ENCODE measurements at places on chromosomes 7 and 10. TPM values are rescaled to one million over a fixed set of nuclear protein-coding genes. Genes with fewer than 3 reads are reported as not detected.

DNA sequence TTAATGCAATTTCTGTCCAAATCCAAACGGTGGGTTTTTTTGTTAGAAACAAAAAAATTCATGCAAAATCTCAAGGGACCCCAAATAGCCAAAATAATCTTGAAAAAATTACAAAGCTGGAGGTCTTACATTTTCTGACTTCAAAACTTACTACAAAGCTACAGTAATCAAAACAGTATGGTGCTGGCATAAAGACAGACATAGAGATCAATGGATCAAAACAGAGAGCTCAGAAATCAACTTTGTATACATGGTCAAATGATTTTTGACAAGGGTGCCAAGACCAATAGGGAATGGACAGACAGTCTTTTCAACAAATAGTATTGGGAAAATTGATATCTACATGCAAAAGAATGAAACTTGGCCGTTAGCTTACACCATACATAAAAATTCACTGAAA is 21.7 kb upstream of the CYP3A4 start:
- DNase-seq = no peak
- H3K4me3 ChIP-seq = no peak overlapping the region
- no peaks in the 10 kb centered on the region for H3K27me3 ChIP-seq

DNA sequence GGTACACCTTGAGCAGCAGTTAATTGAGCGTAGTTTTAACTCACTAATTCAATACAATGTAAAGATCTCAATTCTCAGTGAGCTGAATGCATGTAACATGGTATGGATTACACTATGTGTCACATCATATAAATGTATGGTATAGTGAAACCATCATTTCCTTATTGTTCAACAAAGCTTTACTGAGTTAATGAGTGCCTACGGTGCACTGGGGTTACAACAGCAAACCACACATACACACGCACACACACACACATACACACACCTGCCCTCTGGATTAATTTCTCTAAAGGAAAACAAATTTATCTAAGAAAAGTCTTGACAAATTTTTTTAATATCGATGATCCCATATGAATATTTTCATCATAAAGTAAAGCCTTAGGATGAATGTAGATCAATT is 369.1 kb downstream of the MALRD1 start:
- no peak overlapping the region for H3K4me3 ChIP-seq
- DNase-seq = no peak
- no peak overlapping the region for H3K27ac ChIP-seq
- no peaks in the 10 kb centered on the region for H3K36me3 ChIP-seq
- H3K4me1 ChIP-seq = no peaks in the 10 kb centered on the region
- H3K27me3 ChIP-seq = no peaks in the 10 kb centered on the region

- H3K36me3 ChIP-seq = peaks cover 10% of the 10 kb centered on the region
- no peak overlapping the region for H3K4me3 ChIP-seq
- DNase-seq = no peak
Measured at GRCh38 chr10:86518781-86519180, 2.8 kb downstream of the WAPL start.

- no peak overlapping the region for H3K4me3 ChIP-seq
- peaks cover 9% of the 10 kb centered on the region for H3K4me1 ChIP-seq
Measured at GRCh38 chr10:86900955-86901354, 56.5 kb downstream of the MMRN2 start.

DNA sequence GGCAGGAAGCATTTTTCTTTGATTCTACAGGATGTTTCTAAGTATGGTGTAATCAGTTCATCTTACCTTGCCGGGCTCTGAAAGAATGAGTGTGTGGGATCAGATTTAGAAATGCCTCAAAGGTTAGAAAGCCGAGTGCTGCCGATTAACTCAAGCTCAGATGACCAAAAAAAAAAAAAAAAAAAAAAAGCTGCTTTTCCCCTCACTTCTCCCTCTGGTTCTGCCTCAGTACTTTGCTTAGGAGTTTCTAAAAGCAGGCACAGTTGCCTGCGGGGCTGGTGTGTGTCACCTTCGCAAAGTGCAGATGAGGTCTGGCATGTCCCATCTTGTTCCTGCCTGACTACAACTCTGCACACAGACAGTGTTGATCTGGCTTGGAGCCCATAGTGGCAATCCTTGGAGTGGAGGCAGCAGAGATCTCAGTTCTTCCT is 47.0 kb downstream of the KIAA1217 start:
- H3K27ac ChIP-seq = no peak overlapping the region
- no peaks in the 10 kb centered on the region for H3K36me3 ChIP-seq
- H3K4me1 ChIP-seq = peaks cover 7% of the 10 kb centered on the region
- H3K27me3 ChIP-seq = no peaks in the 10 kb centered on the region
- peak; percentile 44 for DNase-seq
- no peak overlapping the region for H3K4me3 ChIP-seq

- no peak for DNase-seq
- peaks cover 24% of the 10 kb centered on the region for H3K36me3 ChIP-seq
- H3K4me1 ChIP-seq = peaks cover 14% of the 10 kb centered on the region
- no peak overlapping the region for H3K27ac ChIP-seq
Measured at GRCh38 chr10:131267814-131268095, 43.8 kb downstream of the TCERG1L start.

DNA sequence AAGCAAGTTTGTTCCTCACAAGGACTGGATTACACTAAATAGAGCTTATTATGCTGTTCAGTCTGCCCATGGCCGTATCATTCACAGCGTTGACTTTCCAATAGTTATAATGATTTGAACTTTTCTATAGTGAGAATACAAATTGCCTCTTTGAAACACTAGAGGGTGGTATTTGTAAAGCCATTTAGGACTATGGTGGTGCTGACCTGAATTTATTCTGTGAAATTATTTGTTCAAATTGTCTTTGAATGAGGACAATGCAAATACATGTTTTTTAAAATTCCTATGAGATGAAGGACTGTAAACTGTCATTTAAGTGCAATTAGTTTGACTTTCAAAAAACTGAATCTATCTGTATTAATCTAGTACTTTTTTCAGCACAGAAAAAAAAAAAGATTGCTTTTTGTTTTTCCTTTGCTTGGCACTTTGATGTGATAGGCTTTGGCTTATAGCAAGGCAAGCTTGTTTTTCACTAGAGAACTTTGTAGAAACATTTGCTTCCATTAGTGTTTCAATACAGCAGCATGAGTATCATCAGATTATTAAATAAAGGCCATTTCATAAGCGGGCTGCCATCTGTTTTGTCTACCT is 122.7 kb upstream of the TMEM229A start:
- H3K36me3 ChIP-seq = no peaks in the 10 kb centered on the region
- no peaks in the 10 kb centered on the region for H3K4me1 ChIP-seq

DNA sequence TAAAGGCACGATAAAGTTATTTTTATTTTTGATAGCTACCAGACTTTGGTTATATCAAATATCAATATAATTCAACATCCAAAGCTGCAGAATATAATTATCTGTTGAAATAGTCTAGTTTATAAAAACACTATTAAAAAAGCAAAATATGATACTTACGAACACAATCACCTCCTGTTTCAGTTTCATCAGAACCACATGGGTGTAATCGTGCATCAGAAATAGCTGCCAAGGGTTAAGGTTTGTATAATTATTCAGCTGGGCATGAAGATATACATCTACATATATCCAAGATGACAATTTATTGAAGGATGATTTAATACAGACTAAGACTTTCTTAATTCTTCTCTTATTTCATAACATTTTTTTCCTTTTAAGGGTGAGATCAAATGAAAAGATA is 20.3 kb downstream of the VWDE start:
- no peaks in the 10 kb centered on the region for H3K27me3 ChIP-seq
- no peaks in the 10 kb centered on the region for H3K36me3 ChIP-seq
- DNase-seq = no peak
- H3K27ac ChIP-seq = no peak overlapping the region
- H3K4me3 ChIP-seq = no peak overlapping the region
- H3K4me1 ChIP-seq = no peaks in the 10 kb centered on the region

DNA sequence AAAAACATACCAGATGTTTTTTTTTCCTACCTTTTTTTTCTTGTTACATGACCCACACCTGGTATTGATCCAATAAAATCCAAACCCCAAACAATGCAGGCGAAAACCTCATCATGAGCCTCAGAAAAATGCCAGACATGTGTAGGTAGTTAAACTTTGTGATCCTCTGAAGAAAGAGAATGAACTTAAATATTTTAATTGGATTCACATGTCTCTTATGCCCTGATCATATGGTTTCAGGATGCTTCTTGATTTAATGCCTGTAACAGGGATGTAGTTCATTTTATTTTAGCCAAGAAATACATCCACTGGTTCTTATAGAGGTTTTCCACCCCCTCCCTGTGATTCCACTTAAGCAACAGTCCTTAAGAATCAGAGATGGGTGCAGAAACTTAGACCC is 451.6 kb downstream of the TYW1 start:
- no peak overlapping the region for H3K4me3 ChIP-seq
- no peak for DNase-seq
- H3K4me1 ChIP-seq = no peaks in the 10 kb centered on the region
- no peaks in the 10 kb centered on the region for H3K27me3 ChIP-seq
- no peak overlapping the region for H3K27ac ChIP-seq
- no peaks in the 10 kb centered on the region for H3K36me3 ChIP-seq

- H3K4me1 ChIP-seq = peaks cover 14% of the 10 kb centered on the region
- no peaks in the 10 kb centered on the region for H3K27me3 ChIP-seq
- no peaks in the 10 kb centered on the region for H3K36me3 ChIP-seq
- H3K4me3 ChIP-seq = no peak overlapping the region
- no peak for DNase-seq
- no peak overlapping the region for H3K27ac ChIP-seq
Measured at GRCh38 chr10:74746813-74747212, 79.6 kb upstream of the KAT6B start.

- no peaks in the 10 kb centered on the region for H3K36me3 ChIP-seq
- H3K27me3 ChIP-seq = no peaks in the 10 kb centered on the region
- no peak overlapping the region for H3K4me3 ChIP-seq
- H3K4me1 ChIP-seq = peaks cover 71% of the 10 kb centered on the region
Measured at GRCh38 chr10:86261941-86262687, 104.5 kb downstream of the GRID1 start.

DNA sequence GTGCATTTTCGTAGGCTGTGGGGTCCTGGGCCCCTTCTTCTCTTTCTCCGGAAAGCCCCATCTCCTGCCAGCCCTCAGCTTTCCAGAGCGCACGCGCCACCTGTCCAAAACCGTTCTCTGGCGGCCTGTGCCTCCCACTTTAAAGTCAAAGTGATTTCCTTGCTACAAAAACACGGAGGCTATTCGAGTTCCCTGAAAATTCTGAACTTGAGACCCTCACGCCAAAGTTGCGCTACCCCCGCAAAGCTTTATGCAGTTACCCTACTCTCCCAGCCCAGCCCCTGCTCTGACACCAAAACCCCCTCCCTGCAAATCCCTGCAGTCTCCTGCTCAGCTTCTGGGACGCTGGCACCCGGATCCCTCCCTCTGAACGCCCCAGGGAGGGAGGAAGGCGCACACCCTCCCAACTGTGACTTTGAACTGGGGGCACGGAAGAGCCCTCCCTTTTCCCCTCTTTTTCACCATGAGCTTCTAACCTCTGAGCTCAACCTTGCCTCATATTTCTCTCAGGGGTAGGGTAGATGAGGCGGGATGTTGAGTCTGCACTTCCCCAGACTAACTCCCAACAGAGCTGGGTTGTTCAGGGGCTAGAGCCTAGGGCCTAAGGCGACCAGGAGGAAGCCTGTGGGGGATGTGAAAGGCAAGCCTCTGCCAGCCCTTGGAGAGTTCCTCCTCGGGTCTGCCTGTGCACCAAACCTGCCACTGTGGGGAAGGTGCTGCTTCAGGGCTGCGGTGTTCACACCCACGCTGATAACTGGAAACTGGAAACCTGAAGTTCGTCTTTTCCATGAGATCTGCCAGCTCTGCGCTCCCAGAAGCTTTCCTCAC is 2.7 kb upstream of the PAX4 start:
- peaks cover 44% of the 10 kb centered on the region for H3K27me3 ChIP-seq
- H3K4me1 ChIP-seq = peaks cover 6% of the 10 kb centered on the region
- no peaks in the 10 kb centered on the region for H3K36me3 ChIP-seq
- no peak overlapping the region for H3K27ac ChIP-seq
- DNase-seq = no peak
- H3K4me3 ChIP-seq = no peak overlapping the region

GRCh38 chr7:116306409-116307048 is 96.2 kb downstream of the TES start:
- no peak overlapping the region for H3K4me3 ChIP-seq
- DNase-seq = no peak
- H3K27me3 ChIP-seq = no peaks in the 10 kb centered on the region
- H3K36me3 ChIP-seq = no peaks in the 10 kb centered on the region
- H3K4me1 ChIP-seq = no peaks in the 10 kb centered on the region
- H3K27ac ChIP-seq = no peak overlapping the region

DNA sequence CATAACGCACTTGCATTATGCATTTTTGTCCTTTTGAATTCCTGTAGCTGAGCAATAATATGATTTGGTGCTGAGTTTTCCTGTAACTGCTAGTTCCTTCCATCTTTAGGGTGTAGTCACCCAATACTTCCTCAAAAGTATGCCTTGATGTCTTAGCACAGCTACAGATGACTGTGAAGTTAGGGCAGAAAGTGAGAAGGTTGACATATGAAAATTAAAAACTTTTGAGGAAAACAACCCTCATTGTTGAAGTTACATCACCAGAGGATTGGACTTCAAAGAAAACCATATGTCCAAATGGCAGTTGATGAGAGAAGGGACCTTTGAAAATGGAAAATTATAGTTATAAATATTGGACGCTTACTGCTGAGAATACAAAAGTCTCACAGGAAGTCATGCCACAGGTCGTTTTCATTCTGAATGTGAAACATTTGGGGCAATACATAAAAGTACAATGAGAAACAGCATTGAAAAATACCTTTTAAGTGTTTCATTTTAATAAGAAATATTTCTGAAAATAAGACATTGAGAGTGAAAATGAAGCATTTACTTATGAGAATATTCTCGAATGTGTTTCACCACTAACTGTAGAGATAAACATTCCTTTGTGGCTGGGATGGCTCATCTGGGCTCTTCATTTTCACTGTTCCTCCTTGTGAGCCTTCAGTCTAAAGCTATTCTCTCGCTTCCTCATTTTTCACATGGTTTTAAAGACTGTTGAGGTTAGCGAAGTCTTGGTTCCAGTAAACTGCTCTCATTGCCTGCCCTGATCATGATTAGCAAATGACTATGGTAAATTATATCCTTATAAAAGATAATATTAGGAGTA is 61.4 kb upstream of the NME8 start:
- no peaks in the 10 kb centered on the region for H3K4me1 ChIP-seq
- no peak overlapping the region for H3K27ac ChIP-seq
- H3K27me3 ChIP-seq = no peaks in the 10 kb centered on the region

Gene ATP6V0A4
- total RNA-seq = 1.3 TPM

Gene POP7
- total RNA-seq = 45.2 TPM

Gene CHST15
- 32.7 TPM for total RNA-seq

Gene TMEM229A
- 2.1 TPM for total RNA-seq

Gene MYO1G
- total RNA-seq = 0.55 TPM

Gene RASSF4
- total RNA-seq = 33.5 TPM

Gene PTF1A
- total RNA-seq = not detected

Gene NHLRC2
- 32.8 TPM for total RNA-seq

Gene CUL2
- 67.1 TPM for total RNA-seq

Gene LRRC17
- total RNA-seq = 110 TPM

Gene TMEM178B
- total RNA-seq = 71.1 TPM

Gene TSPAN13
- total RNA-seq = 47.6 TPM

Gene LIPN
- total RNA-seq = not detected

Gene AQP1
- total RNA-seq = 81.2 TPM
